Fibroblast of mammary gland (primary cell): ENCODE measurements at places on chromosomes 6 and 20.

- DNase-seq: peak; percentile 33
These were observed 8.4 kb upstream of the RNF182 start for GRCh38 chr6:13916230-13916944.

DNA sequence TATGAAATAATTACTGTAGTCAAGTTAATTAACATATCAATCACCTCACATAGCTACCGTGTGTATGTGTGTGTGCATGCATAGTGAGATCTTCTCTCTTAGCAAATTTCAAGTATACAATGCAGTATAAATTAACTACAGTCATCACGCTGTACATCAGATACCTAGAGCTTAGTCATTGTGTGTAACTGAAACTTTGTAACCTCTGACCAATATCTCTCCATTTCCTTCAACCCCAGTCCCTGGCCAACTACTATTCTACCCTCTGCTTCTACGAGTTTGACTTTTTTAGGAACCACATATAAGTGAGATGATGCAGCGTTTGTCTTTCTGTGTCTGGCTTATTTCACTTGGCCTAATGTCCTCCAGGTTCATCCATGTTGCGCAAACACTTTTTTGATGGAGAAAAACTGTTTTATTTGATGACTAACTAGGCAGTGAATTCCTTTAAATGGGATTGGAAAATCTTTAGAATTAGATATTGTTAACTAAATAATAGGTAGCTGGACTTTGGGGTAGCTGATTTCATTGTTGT is 459.5 kb downstream of the DHX35 start:
- peak; percentile 75 for DNase-seq

DNA sequence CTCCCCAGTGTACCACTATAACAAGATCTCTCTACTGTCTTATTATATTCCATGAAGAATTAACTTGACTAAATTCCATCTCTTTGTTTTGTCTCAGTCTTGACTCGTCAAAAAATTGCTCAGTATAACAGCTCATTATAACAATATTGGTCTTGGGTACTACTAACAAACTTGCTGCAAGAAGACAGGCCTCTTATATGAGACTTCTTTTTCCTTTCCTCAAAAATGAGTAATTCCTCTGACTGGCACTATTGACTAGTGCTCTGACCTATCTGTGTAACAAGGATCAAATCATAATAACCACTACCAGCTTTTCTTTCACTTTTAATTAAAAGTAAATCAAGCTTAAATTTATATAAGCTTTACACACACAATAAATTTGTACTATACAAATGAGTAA is 91.3 kb upstream of the THEMIS start:
- DNase-seq: no peak

GRCh38 chr20:38132156-38132909 is 32.7 kb downstream of the TGM2 start:
- no peak for DNase-seq

GRCh38 chr6:15331143-15331542 is 85.3 kb downstream of the JARID2 start:
- DNase-seq: peak; percentile 44

GRCh38 chr6:28709478-28710349 is 184.0 kb downstream of the GPX5 start:
- DNase-seq: no peak

DNA sequence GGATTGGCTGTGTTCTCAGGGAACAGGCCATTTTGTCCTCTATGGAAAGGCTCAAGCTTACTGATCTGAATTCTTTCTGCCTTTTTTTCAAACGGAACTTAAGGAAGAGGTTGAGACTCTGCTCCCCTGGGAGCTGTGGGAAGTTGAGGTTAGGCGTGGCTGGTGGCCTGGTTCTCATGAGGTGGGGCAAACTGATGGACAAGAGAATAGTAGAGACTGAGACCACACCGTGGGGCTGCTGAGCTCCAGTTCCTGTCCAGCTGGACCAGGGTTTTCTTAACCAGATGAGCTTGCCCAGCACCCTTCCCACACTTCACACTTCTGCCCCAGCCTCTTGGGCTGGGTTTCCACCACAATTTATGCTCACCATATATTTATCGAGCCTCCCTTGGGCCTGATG is 6.1 kb downstream of the AP5S1 start:
- DNase-seq: no peak

DNA sequence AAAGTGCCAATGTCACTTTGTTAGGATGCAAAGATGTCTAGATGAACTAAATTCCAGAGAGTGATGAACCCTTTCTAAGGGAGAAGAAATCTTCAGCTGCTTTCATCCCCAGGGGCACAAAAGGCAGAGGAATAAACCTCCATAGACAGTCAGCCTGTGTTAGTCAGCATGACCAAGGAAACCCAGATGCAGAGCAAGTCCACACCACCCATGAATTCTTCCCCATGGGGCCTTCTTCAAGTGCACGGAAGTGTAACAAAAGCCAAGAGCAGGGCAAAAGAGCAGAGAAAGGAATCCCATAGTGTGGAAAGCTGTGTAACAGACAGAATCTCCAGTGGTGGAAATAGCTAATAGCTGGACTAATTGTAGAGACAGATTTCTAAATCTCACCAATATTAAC is 50.0 kb downstream of the DCDC2 start:
- DNase-seq: no peak

GRCh38 chr6:125846292-125847024 is 55.7 kb downstream of the NCOA7 start:
- DNase-seq: no peak

GRCh38 chr6:39100358-39100757 is 14.6 kb downstream of the SAYSD1 start:
- no peak for DNase-seq

DNA sequence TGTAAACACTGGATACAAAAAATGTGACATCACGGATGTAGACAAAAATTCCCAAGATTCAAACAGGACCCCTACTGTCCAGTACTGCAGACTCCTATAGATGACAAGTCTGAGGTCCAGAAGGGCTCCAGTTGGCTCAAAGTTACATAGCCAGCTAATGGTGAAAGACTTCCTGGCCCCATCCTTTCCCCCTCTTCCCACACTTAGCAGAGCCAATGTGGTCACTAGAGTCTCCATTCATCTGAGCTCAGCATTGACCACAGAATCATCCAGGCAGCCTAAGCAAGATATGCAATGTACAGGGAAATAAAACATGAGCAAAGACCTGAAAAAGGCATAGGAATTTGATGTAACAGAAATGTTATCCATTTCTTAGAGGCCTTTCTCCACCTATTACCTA is 180.5 kb downstream of the ADAT2 start:
- DNase-seq: peak; percentile 77

DNA sequence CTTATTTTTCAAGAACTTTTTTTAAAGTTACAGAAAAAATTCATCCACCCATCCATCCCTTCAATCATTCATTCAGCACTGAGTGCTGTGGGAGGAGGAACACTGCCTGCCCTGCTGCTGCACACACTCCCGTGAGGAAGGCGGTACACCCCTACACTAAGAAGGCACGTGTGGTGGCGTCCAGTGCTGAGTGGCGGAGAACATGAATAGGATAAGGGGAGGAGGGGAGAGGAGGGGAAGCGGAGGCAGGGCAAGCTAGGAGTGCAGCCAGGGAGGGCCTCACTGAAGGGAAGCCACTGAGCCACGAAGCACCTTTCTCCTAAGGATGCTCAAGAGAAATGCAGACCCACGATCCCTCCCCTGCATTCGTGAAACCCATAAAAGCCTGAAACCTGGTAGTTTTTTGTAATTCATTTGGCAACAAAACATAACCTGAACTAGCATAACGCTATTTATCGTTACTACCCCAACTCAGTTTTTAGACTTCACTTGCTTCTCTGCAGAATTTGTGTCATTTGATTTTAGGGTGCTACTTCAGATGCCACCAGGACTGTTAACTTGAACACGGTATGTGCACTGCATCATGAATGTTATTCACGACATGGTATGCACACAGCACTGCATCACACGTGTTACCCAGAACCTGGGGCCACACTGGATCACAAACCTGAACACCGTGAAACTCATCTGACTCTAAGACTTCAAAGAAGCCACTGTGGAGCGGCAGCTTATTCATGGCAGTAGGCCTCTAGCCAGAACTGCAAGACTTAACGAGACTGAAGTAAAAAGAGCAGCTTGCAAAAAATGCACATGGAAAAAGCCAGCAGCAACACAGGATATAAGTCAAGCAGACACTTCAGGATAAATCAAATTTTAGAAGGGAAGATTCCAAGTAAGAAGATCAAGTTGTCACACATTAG is 3.5 kb downstream of the RNASET2 start:
- no peak for DNase-seq

DNA sequence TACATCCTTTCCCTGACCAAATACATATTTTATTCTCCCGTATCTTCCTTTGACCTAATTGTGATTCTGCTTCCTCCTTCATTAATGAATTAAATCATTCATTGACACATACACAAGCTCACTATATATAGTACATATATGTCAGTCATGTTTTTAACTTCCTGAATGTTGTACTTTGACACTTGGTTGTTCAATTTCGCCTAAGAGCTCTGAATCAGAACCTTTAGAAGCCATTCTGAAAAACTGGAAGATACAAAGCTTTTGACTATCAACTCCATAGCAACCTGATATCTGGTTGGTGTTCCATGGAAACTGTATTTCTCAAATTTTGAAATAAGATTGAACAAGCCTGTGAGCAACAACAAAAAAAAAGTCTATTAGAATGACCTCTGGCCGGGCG is 27.3 kb upstream of the HFE start:
- DNase-seq: no peak

- DNase-seq: peak; percentile 45
These were observed 52.9 kb upstream of the CTNNBL1 start for GRCh38 chr20:37640600-37641561.

- no peak for DNase-seq
These were observed 432.8 kb downstream of the PKHD1 start for GRCh38 chr6:51654647-51655046.

DNA sequence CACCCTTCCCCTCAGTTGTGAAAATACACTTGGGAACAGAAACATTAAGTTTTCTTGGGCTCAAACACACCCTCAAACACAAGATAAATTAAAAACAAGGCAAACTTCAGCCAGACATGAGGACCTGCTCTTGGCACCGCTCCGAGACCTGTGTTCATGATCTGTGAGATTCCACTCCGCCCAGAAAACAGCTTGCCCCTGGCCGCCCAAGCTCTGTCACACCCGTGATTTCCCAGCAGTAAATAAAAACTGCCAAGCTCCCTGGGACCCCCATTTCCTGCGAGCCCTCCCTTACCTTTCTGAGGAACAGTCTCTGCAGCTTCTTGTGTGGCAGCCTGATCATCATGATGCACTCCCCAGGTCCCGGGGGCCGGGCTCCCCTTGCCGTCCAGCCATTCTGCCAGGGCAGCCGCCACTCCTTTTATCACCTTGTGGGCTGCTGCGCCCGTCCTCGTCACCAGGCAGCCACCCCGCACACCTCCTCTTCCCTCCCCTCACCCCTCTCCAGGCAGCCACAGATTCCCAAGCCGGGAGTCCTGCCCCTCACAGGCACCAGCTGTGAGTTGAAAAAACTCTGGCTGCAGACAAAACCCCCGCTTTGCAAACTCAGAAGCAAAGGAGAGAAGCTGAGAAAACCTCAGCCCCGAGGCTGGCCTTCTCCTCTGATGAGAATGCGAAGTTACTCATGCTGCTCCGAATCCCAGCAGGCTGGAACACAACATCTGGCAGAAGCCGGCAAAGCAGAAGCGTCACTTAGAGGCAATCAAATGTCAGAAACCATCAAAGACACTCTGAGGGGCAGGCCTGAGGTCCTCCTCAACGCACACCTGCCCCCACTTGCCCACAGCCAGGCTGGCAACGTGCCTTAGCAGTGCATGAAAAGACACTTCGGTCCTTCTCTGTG is 130.4 kb upstream of the RPS6KA2 start:
- DNase-seq: peak; percentile 54

DNA sequence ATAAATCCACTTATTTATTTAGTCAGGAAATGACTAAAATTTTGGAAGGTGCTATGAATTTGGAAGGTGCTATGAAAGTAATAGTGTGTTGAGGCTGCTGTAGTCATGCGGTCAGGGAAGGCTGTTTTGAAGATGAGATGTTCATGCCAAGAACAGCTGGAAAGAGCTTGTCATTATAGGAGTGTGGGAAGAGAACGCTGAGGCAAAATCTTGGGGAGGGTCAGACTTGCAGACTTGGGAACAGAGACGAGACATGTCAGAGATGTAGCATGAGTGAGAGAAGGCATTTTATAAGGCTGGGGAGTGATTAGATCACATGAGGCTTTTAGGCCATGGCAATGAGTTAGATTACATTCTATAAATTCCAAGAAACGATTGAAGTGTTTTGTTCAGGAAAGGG is 124.0 kb upstream of the B3GAT2 start:
- peak; percentile 90 for DNase-seq

- DNase-seq: no peak
These were observed 155.7 kb downstream of the RIMS1 start for GRCh38 chr6:72042088-72042487.

GRCh38 chr6:105363100-105363754 is 39.7 kb downstream of the PREP start:
- DNase-seq: peak; percentile 59

DNA sequence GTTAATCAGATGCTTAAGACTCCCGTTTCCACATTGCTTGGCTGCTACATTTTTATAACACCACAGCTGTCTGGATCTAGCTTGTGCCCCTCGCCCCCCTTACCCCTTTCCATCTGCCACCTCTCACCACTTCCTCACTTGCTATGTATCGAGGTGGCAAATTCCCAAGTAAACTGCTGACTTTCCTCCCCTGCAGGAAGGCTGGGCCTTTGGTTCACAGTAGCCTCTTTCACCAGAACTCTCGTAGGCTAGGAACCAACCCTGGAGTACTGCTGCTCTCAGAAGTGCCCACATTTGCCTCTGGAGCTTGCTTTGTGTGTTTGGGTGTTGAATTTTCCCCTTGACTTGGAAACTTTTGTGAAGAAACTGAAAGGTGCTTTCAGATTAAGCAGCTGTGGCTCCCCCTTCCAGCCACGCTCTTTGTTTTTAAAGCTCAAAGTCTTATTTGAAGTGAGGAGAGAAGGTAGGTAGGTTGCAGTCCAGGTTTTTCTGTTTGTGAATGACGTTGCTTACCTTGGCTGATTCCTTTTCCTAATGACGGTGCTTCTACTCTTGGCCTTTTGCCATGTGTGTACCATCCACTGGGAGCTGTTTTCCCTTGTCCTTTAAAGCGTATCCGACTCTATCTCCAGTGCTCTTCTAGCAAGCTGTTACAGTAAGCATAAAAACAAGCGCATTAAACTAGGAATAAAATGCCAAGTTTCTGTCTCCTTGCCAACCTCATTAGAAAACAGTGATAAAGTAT is 90.4 kb downstream of the CARMIL1 start:
- peak; percentile 15 for DNase-seq

DNA sequence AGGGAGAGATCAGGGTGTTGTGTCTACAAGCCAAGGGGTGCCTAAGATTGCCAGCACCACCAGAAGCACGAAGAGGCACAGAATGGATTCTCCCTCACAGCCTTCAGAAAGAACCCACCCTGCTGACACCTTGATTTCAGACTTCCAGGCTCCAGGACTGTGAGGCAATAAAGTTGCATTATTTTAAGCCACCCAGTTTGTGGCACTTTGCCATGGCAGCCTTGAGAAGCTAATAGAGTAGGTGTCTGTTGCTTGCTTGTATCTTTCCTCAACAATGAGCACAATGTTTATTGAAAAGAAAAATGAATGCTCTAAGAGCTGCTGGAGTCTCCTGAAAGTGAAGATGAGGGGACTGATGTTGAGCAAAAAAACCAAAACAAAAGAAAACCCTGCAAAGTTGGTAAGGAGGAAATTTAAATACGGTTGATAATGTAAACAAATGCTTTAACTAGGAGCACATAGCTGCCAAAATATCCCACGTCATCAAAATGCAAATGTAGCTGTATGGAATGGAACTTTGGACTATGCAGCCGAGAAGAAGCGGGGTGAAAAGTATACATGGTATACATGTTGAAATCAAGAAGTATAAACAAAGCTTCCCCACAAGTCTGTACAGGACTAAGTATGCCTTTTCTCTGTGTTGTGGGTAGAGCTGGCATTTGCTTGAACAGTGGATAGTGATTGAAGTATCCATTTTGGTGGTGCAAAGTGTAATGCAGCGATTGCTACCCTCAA is 8.0 kb downstream of the IL20RA start:
- DNase-seq: no peak
